ENCODE measurements at places on chromosomes 13 and 19. TPM values are rescaled to one million over a fixed set of nuclear protein-coding genes. Genes with fewer than 3 reads are reported as not detected.

Gene SULT2B1
- 119 TPM for total RNA-seq

Gene PNMA8A
- total RNA-seq, result 4.0 TPM

Gene CYP2F1
- not detected for total RNA-seq

Gene ZNF534
- total RNA-seq, result 0.19 TPM

Gene ACER1
- total RNA-seq, result 81.2 TPM

Gene DCT
- total RNA-seq, result 51.4 TPM

Gene CLEC4G
- not detected for total RNA-seq

Gene VSTM2B
- not detected for total RNA-seq

Gene GJB2
- total RNA-seq, result 160 TPM

Gene SRRM5
- 0.16 TPM for total RNA-seq

Gene KMT2B
- 48.1 TPM for total RNA-seq

Gene LGALS14
- total RNA-seq, result not detected

Gene ODAD3
- 0.44 TPM for total RNA-seq

Gene POU2F2
- 0.67 TPM for total RNA-seq

Gene FBL
- total RNA-seq, result 179 TPM

Gene ZNF560
- total RNA-seq, result not detected

Gene GATAD2A
- total RNA-seq, result 94.9 TPM

Gene FSD1
- 0.16 TPM for total RNA-seq

Gene FUT1
- total RNA-seq, result 4.3 TPM

Gene SYT3
- 0.49 TPM for total RNA-seq

Gene PLVAP
- 26.2 TPM for total RNA-seq

All from lower leg skin (tissue), 4 donors.